Stimulated activated CD8-positive, alpha-beta memory T cell treated with anti-CD3 and anti-CD28 coated beads, Interleukin-4, amount 100 ng/mL, for 1 hour (primary cell): ENCODE measurements at places on chromosomes 1 and 21.

GRCh38 chr1:27520651-27521050, 30.7 kb upstream of the WASF2 start:
- no peak for DNase-seq

DNA sequence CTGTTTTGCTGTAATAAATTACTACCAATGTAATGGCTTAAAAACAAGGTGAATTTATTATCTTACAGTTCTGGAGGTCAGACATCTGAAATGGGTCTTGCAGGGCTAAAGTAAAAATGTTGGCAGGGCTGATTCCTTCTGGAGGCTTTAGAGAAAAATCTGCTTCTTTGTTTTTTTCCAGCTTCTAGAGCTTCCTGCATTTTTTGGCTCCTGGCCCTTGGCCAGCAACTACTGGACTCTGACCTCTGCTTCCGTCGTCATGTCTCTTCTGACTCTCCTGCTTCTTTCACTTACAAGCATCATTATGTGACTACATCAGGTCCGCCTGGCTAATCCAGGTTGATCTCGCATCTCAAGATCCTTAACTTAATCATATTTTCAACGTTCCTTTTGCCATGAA, 350.9 kb downstream of the S1PR1 start:
- no peak for DNase-seq

DNA sequence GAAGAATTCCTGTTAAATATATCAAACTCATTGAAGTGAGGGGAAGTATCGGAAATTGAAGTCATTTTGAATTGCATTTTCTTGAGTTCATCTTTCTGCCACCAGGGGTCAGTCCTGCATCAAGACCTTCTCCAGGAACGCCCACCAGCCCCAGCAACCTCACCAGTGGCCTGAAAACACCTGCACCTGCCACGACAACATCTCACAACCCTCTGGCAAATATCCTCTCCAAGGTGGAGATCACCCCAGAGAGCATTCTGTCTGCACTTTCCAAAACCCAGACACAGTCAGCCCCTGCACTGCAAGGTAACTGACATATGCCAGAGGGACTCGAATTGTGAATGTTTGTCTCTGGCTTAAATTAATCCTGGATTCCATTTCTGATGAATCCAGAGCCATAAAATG, 22.8 kb upstream of the TARS2 start:
- DNase-seq = peak; percentile 44

GRCh38 chr1:94805912-94806311, 14.2 kb upstream of the SLC44A3 start:
- DNase-seq = peak; percentile 2

DNA sequence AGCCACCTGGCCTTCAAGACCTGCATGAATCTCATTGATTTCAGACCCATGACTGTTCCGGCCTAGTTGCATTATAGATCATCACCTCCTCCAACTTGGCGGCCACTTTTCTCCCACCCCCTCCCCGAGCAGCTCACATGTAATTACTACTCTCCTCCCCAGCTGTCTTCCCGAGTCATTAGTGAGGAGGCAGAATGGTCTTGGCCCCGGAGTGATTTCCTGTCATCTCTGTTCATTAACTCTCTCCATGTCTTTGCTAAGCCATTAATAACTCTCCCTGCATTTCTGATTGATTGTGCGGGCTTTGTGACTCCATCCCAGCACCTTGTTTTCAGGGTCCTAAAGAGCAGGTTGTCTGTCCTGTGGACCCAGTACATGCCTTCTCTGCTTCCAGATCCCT, 75.6 kb upstream of the CNTN2 start:
- no peak for DNase-seq
